ENCODE measurements at places on chromosomes 5 and 9.

- DNase-seq = no peak
These were observed 84.0 kb downstream of the COL5A1 start for GRCh38 chr9:134725605-134725940.

- DNase-seq = no peak
These were observed 171.7 kb downstream of the SREK1 start for GRCh38 chr5:66315784-66316183.

GRCh38 chr9:18478501-18479361 is 4.8 kb downstream of the ADAMTSL1 start:
- no peak for DNase-seq

DNA sequence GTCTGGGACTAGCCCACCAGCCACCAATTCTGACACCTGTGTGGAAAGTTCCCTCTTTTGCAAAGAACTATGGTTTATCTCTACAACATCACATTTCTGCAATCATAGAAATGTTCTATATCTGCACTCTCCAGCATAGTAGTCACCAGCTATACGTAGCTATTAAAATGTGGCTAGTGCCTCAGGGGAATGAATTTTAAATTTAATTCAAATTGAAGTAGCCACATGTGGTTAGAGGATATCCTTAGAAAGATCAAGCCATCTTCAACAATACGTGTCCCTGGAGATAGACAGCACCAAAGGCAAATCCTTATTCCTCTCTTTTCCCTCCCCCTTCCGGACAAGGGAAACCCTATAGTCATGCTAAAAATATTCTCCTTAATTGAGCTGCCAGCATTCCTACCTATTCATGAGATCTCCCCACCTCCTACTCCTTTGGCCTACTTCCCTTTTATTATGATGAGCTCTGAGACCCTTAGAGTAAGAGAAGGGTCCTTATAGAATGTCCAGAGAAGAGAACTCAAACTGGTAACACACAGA is 11.1 kb downstream of the LCP2 start:
- no peak for DNase-seq

DNA sequence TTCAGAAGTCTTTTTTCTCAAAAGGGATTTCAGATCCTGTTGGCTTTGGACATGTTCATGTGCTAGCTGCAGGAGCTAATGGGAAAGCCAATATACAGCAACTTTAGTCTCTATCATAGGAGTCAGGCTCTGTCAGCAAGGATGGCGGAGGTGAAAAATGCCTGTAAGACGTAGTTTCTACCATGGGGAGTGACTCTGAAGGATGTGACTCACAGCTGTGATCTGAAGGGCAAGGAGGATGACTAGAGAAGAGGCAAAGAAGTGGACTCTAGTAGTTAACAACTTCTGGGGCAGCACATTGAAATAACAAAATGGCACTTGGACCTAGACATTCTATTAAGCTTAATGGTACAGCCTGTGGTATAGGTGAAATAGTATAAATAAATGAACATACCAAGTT is 3.1 kb upstream of the NDUFS4 start:
- no peak for DNase-seq

DNA sequence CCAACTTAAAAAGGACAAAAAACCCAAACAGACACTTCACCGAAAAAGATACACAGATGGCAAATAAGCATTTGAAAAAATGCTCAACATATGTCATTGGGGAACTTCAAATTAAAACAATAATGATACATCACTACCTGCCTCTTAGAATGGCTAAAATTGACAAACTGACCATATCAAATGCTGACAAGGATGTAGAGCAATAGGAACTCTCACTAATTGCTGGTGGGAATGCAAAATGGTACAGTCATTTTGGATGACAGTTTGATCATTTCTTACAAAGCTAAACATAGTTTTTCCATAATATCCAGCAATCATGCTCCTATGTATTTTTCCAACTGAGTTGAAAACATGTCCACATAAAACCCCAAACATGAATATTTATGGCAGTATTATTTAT is 58.9 kb upstream of the RAPGEF6 start:
- no peak for DNase-seq

DNA sequence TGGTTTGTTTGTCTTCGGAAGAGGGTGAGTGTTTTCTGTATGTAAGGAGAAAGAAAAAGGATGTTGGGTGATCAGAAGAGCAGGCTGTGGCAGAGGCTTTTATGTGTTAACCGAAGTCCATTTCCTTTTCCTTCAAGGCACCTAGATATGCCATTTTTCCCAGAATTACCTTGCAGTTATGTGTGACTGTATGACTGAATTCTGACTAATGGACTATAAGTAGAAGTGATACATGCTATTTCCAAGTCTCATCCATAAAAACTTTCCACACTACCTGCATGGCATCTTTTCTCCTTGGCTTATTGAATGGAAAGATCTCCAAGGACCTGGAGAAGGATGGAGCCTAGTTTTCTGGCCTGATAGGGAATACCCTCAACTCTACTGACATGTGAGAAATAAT is 10.6 kb upstream of the NDUFS4 start:
- no peak for DNase-seq

GRCh38 chr5:157562111-157562581 is 13.4 kb downstream of the ADAM19 start:
- DNase-seq = no peak

- DNase-seq = no peak
These were observed 13.6 kb upstream of the FUBP3 start for GRCh38 chr9:130565792-130566191.

DNA sequence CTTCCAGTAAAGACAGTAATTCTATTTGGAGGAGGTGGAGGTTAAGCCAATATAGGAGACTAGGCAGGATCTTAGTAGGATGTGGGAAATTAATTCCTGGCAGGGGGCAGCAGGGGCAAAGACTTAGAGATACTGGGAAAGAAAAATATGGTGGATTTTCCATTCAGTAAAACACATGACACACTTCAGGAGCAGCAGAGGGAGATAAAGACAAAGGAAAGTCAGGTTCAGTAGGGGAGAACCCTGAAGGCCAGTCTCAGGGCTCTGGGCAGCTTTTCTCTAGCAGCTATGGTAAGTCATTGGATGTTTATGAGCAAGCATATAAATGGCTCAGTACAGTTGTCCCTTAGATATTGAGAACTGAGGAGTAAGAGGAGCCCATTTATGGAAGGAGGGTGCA is 105.5 kb downstream of the PJA2 start:
- no peak for DNase-seq

DNA sequence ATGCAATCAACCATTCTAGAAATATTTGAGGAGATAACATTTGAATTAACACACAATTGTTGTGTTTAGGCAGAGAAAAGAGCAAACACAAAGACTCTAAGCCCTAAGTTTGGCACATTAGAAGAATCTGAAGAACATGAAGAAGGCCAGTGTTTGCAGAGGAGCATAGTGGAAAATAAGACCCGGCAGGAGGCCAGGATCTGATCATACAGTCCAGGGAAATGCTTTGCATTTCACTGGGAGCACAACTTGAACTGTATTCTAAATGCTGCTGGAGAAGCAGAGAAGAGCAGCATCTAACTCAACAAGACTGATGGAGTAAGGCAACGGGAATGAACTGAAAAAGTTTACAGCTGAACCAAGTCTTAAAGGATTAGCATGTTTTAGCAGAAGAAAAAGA is 463.4 kb downstream of the ZNF608 start:
- no peak for DNase-seq

DNA sequence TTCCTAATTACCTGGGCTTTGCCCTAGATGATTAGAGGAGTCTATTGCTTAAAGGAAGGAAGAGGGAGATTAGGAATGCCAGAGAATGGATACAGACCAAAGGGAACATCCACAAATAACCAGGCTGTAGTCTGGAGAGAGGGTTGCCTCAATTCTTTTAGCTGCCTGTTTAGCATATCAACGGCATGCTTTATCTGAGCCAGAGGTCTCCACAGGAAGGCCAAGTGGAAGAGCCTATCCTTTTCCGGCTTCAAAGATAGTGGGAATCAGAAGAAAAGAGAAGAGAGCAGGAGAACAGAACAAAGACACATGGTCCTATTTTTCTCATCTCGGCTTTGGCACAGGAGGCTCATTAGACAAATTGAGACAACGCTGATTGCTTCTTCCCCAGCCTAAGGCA is 142.4 kb downstream of the NMUR2 start:
- DNase-seq = no peak

DNA sequence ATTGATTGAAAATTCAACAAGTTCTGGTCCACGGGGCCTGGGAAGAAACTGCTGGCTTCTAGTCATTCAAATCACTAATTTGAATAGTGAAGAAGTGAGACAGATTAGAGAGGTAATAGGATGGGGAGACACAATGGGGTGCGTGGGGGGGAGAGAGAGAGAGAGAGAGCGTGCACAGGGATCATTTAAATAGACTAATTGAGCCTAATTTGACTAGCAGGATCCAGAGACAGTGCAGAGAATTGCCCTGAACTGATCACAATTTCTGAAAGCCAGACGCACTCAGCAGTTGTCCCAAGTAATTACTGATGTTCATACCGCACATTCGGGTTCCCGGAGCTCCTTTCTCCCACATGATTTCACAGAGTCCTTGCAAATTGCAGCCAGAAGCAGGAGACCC is 50.3 kb upstream of the C5orf58 start:
- peak; percentile 32 for DNase-seq

- DNase-seq = no peak
These were observed 156.4 kb upstream of the ELL2 start for GRCh38 chr5:96117771-96118651.

- peak; percentile 0 for DNase-seq
These were observed 4.4 kb upstream of the OR2S2 start for GRCh38 chr9:35962126-35962906.

GRCh38 chr5:1657161-1657741 is 133.5 kb upstream of the LPCAT1 start:
- no peak for DNase-seq

DNA sequence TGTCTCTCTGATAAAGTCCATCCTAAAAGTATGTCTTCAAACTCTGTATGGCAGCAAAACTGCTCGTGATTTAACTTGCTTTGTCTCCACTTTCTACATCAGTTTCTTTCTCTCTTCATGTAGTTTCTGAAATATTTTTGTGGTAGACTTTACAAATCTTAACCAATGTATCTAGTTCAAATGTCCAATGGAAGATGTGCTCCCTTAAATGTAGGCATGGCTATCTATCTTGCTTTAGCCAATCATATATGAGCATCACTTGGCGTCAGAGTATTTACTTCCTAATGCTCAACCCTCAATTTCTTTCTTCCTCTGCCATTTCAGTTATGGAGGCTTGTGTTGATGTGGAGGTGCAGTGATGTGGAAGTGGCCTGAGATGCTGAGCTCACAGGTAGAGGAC is 206.1 kb upstream of the ZNF608 start:
- DNase-seq = no peak

DNA sequence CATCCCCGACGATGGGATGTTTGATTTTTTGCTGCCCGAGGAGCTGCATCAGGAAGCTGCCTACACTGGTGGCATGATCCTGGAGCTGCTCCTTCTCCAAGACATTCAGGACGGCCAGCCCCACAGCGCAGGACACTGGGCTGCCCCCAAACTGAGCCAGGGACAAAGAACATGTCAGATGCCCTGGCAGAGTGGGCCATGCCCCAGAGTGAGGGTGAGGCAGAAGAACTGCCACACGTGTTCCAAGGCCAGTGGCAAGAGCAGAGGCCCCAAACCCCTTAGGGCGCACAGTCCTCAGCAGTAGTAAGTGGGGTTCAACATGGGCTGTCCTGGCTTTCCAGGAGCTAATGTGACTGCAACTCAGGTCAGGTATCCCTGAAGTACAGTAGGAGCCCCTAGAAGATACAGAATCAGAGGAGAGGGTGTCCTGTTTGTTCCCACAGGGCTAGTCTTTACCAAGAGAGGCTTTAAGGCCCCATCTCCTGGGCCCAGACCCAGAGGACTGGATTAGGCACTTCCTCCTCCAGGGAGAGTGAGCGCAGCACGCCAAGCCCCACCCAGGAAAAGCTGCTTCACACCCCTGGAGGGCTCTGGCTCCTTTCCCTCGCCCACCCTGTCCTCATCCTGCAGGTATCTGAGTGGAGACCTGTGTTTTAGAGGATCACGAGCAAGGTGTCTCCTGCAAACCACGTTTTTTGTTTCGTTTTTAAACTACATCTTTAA is 11.1 kb downstream of the HNRNPAB start:
- no peak for DNase-seq

DNA sequence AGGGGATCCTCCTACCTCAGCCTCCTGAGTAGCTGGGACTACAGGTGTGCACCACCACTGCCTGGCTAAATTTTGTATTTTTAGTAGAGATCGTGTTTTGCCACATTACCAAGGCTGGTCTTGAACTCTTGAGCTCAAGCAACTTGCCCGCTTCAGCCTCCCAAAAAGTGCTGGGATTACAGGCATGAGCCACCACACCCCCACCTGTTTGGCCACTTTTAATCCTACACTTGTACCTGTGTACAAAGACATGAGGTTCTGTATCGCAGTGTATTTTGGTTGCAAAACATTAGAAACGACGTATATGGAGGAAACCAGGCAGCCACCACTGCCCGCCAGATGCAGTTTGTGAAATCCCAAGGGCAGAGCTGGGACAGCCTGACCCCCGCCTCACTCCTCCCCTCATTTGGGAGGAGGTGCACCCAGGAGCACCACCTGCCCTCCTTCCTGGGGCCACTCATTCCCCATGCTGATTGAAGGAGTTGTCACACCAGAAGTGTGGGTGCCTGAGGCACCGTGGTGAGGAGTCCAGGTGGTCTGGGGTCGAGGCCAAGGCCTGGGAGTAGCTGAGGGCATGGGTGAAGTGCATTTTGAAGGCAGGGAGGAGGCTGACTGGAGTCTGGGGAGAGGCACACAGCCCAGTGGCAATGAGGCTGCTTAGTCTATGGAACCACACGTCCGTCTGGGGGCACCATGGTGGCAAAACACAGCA is 39.3 kb upstream of the OLFM1 start:
- no peak for DNase-seq

GRCh38 chr5:83711982-83712601 is 8.6 kb downstream of the HAPLN1 start:
- DNase-seq = peak; percentile 61

DNA sequence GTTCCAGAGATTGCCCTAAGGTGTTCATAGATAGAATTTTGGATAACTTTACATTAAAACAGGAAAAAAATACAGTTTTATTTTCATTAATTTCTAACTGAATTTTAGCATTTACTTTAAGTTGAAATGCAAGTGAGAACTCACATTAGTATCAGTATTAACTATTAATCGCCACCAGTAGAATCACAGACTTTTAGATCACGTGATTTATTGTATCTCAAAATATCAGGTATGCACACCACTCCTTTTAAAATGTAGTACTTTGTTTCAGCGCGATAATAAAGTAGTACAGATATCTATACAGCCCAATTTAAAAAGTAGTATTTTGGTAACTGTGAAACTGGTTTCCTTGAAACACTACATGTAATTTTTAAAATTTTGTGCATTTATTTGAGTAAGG is 978.7 kb downstream of the DNAH5 start:
- DNase-seq = no peak

- DNase-seq = no peak
These were observed 35.3 kb upstream of the HK3 start for GRCh38 chr5:176934309-176934930.
